Cardiac muscle cell (in vitro differentiated cells and primary cell): ENCODE measurements at places on chromosomes 7 and 10. TPM values are rescaled to one million over a fixed set of nuclear protein-coding genes. Genes with fewer than 3 reads are reported as not detected.

Gene INMT
- polyA plus RNA-seq: 0.98 and 2.2 TPM in 2 replicates

Gene ZNF800
- polyA plus RNA-seq: 13.7 and 20.7 TPM in 2 replicates

Gene IDI2
- polyA plus RNA-seq: 0.20 TPM in 1 of 2 replicates, not detected in the other

Gene LIPM
- polyA plus RNA-seq: not detected in 2 replicates

Gene PILRA
- 2.3 and 4.0 TPM in 2 replicates for polyA plus RNA-seq

Gene BRI3
- 50.8 and 61.4 TPM in 2 replicates for polyA plus RNA-seq

Gene PFKFB3
- 37.1 and 47.6 TPM in 2 replicates for polyA plus RNA-seq

Gene EN2
- not detected in 2 replicates for polyA plus RNA-seq

Gene TMEM140
- 9.4 and 10.4 TPM in 2 replicates for polyA plus RNA-seq

Gene MYH16
- 0.09 and 0.15 TPM in 2 replicates for polyA plus RNA-seq

Gene CAV2
- 17.4 and 18.0 TPM in 2 replicates for polyA plus RNA-seq

Gene USP6NL
- polyA plus RNA-seq: 12.1 and 13.6 TPM in 2 replicates

Gene COL13A1
- 57.2 and 95.2 TPM in 2 replicates for polyA plus RNA-seq

Gene CREB3L2
- 22.1 and 25.5 TPM in 2 replicates for polyA plus RNA-seq

Gene IL2RA
- polyA plus RNA-seq: not detected in 2 replicates

Gene ELMO1
- 10.8 and 16.3 TPM in 2 replicates for polyA plus RNA-seq

Gene PLPP4
- polyA plus RNA-seq: 1.0 and 2.0 TPM in 2 replicates

Gene SMARCD3
- 237 and 238 TPM in 2 replicates for polyA plus RNA-seq

Gene TFR2
- 0.39 TPM in 1 of 2 replicates, not detected in the other for polyA plus RNA-seq

Gene IFIT1
- polyA plus RNA-seq: 24.4 and 32.8 TPM in 2 replicates

Gene AKR1C4
- polyA plus RNA-seq: not detected in 2 replicates

Gene FAM241B
- 42.4 and 45.3 TPM in 2 replicates for polyA plus RNA-seq

Gene CYP3A4
- not detected in 2 replicates for polyA plus RNA-seq

Gene INSYN2A
- polyA plus RNA-seq: 0.41 and 0.60 TPM in 2 replicates

Gene AGAP4
- polyA plus RNA-seq: 13.6 and 17.2 TPM in 2 replicates

Gene TYSND1
- 19.0 and 20.4 TPM in 2 replicates for polyA plus RNA-seq

Gene LAMB1
- 28.7 and 31.8 TPM in 2 replicates for polyA plus RNA-seq

Gene CDC14C
- polyA plus RNA-seq: 0.06 TPM in 1 of 2 replicates, not detected in the other

Gene MYO3A
- 0.55 and 1.8 TPM in 2 replicates for polyA plus RNA-seq

Gene NOLC1
- 56.2 and 74.2 TPM in 2 replicates for polyA plus RNA-seq

Gene C7orf57
- 0.11 TPM in 1 of 2 replicates, not detected in the other for polyA plus RNA-seq

Gene ADO
- polyA plus RNA-seq: 6.8 and 9.4 TPM in 2 replicates

Gene MMS19
- polyA plus RNA-seq: 72.5 and 85.6 TPM in 2 replicates

Gene COL28A1
- 0.65 and 0.70 TPM in 2 replicates for polyA plus RNA-seq

Gene BRAT1
- 80.5 and 106 TPM in 2 replicates for polyA plus RNA-seq

Gene IKZF1
- polyA plus RNA-seq: 0.19 TPM in 1 of 2 replicates, not detected in the other

Gene C10orf105
- 0.85 TPM in 1 of 2 replicates, not detected in the other for polyA plus RNA-seq

Gene UFSP1
- polyA plus RNA-seq: 3.9 and 9.9 TPM in 2 replicates

Gene LLCFC1
- polyA plus RNA-seq: 0.47 TPM in 1 of 2 replicates, not detected in the other

Gene ATOH7
- polyA plus RNA-seq: 0.29 and 0.50 TPM in 2 replicates

Gene NUPR2
- not detected in 2 replicates for polyA plus RNA-seq

Gene SFTPD
- polyA plus RNA-seq: 0.73 TPM in 1 of 2 replicates, not detected in the other

Gene HABP2
- 0.06 TPM in 1 of 2 replicates, not detected in the other for polyA plus RNA-seq

Gene JAKMIP3
- 0.26 and 0.75 TPM in 2 replicates for polyA plus RNA-seq

Gene NEBL
- 247 and 317 TPM in 2 replicates for polyA plus RNA-seq

Gene ZNF467
- 27.7 and 34.1 TPM in 2 replicates for polyA plus RNA-seq

Gene PRKAG2
- polyA plus RNA-seq: 85.3 and 114 TPM in 2 replicates

Gene OR2A1
- not detected in 2 replicates for polyA plus RNA-seq

Gene NEUROG3
- polyA plus RNA-seq: not detected in 2 replicates

Gene SPDYE5
- polyA plus RNA-seq: 2.8 and 2.9 TPM in 2 replicates

Gene CPVL
- polyA plus RNA-seq: 75.3 and 95.2 TPM in 2 replicates

Gene GET4
- polyA plus RNA-seq: 75.4 and 82.6 TPM in 2 replicates

Gene VGF
- 0.18 and 0.69 TPM in 2 replicates for polyA plus RNA-seq

Gene GTPBP4
- polyA plus RNA-seq: 42.1 and 51.2 TPM in 2 replicates

Gene FBXW4
- 18.8 and 19.6 TPM in 2 replicates for polyA plus RNA-seq
